ENCODE measurements at places on chromosomes 2 and 18. TPM values are rescaled to one million over a fixed set of nuclear protein-coding genes. Genes with fewer than 3 reads are reported as not detected.

The IL36B gene
- not detected for total RNA-seq

- no peak for DNase-seq
- H3K36me3 ChIP-seq = no peaks in the 10 kb centered on the region
- no peak overlapping the region for H3K27ac ChIP-seq
- H3K4me1 ChIP-seq = peaks cover 10% of the 10 kb centered on the region
- no peak overlapping the region for H3K4me3 ChIP-seq
These were observed 52.9 kb downstream of the ANKRD12 start for GRCh38 chr18:9189491-9189890.

DNA sequence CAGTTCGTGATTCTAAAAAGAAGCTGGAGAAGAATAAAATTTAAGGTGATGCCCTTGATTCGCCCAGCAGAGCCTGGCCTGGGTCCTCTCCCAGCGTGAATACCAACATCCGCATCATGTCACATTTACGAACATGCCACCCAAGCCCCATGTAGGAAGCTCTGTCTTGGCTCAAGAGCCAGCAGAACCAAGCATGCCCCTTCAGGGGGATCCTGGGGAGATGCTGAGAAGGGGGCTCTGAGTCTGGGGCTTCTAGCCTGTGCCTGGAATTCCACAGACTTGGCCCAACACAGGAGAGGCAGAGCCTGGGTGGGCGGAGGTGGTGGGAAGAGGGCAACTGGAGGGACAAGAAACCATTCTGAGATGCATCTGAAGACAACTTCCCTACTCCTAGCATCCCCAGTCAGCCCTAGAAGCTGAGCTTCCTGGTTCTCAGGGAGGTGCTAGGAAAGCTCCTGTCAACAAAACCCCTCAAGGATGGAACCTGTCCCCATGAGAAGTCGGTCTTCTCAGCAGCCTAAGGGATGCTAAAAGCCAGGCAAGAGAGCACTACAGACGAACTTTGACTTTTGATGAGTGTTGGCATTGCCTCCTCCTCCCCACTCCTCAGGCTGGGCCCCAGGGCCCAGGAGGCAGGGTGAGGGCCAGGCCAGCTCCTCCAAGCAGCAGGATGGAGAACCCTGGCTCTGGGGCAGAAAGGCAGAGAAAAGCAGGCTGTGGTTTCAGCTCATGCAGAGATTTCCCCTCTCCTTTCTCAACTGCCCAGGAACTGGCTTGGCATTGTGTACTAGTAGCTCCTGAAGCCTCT is 57.9 kb downstream of the POLR1A start:
- no peaks in the 10 kb centered on the region for H3K27me3 ChIP-seq
- peak; percentile 4 for DNase-seq
- no peaks in the 10 kb centered on the region for H3K36me3 ChIP-seq
- peaks cover 4% of the 10 kb centered on the region for H3K4me1 ChIP-seq
- H3K27ac ChIP-seq = no peak overlapping the region

- no peak overlapping the region for H3K27ac ChIP-seq
- H3K4me3 ChIP-seq = no peak overlapping the region
- no peak for DNase-seq
- no peaks in the 10 kb centered on the region for H3K36me3 ChIP-seq
These were observed 113.8 kb upstream of the RGPD4 start for GRCh38 chr2:107712857-107713256.

DNA sequence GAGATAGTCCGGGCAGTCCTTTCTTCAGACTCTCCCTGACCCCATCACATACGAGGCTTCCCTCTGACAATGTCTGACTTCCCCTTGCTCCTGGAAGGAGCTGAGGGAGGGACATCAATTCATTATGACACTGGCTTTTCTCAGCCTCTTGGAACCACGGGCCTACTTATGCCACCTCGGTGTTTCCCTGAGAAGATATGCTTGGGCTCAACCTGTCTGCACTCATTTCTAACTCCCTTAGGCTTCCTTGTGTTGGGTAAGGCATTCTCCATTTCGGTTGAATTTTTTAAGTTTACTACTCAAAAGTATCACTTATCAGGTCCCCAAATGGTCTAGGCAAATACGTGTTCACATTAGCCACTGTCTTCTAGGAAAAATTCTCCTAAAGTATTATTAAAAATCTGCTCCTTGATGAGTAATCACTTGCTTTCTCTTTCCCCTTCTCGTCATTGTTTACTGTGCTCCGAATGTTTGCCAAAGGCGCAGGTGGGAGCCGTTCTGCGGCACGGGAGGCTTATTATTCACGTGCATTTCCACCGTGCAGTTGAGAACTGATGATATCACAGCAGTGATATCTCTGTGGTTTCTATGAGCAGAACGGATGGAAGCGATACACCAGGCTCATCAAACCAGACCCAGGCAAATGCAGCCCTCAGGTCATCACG is 33.1 kb downstream of the ARL4C start:
- H3K27ac ChIP-seq = no peak overlapping the region
- H3K4me3 ChIP-seq = no peak overlapping the region
- H3K36me3 ChIP-seq = no peaks in the 10 kb centered on the region
- no peaks in the 10 kb centered on the region for H3K27me3 ChIP-seq
- DNase-seq = no peak

The POTEE gene
- not detected for total RNA-seq

GRCh38 chr2:224101820-224102630 is 62.9 kb upstream of the SERPINE2 start:
- H3K27me3 ChIP-seq = no peaks in the 10 kb centered on the region
- H3K27ac ChIP-seq = no peak overlapping the region
- no peaks in the 10 kb centered on the region for H3K4me1 ChIP-seq
- H3K4me3 ChIP-seq = no peak overlapping the region
- DNase-seq = no peak

DNA sequence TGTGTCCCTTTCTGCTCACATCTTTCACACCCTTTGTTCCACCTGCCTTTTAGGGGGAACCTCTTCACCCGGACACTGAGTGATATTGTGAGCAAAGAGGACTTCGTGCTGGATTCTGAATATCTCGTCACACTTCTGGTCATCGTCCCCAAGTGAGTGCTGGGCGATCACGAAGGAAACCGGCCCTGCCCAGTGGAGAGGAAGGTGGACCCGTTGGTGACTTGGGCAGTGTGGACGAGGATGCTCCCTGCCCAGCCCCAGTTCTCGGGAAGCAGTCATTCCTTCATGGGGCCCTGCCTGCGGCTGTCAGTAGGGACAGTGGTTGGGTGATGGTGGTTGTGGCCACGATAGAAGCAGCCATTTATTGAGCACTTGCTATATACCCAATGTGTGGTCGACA is 40.8 kb downstream of the PDIA6 start:
- H3K27me3 ChIP-seq = no peaks in the 10 kb centered on the region
- no peak overlapping the region for H3K4me3 ChIP-seq
- H3K27ac ChIP-seq = no peak overlapping the region
- H3K4me1 ChIP-seq = no peaks in the 10 kb centered on the region
- no peaks in the 10 kb centered on the region for H3K36me3 ChIP-seq
- no peak for DNase-seq

DNA sequence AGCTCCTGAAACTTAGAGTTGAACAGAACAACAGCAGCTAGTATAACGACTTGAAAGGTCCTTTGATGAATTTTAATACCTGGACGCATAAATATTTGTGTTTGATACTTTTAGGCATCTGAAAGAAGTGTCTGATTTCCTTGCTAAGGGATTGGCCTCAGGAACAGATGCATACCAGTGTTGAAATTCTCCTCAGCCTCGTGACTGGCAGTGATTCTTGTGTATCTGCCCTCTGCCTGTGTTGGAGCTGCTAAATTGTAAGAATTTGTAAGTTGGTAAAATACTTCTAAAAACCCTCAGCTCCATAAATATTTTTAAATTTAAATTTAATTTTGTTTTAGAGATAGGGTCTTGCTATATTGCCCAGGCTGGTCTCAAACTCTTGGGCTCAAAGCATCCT is 22.4 kb upstream of the SCYGR1 start:
- H3K36me3 ChIP-seq = no peaks in the 10 kb centered on the region
- peaks cover 6% of the 10 kb centered on the region for H3K4me1 ChIP-seq
- no peak overlapping the region for H3K4me3 ChIP-seq
- no peak for DNase-seq

GRCh38 chr2:160564591-160564990 is 71.0 kb upstream of the RBMS1 start:
- no peaks in the 10 kb centered on the region for H3K27me3 ChIP-seq
- DNase-seq = no peak
- H3K4me3 ChIP-seq = no peak overlapping the region
- no peak overlapping the region for H3K27ac ChIP-seq
- H3K4me1 ChIP-seq = no peaks in the 10 kb centered on the region
- H3K36me3 ChIP-seq = no peaks in the 10 kb centered on the region

The SNTG2 gene
- 2.2 TPM for total RNA-seq

The PTRHD1 gene
- 8.2 TPM for total RNA-seq

DNA sequence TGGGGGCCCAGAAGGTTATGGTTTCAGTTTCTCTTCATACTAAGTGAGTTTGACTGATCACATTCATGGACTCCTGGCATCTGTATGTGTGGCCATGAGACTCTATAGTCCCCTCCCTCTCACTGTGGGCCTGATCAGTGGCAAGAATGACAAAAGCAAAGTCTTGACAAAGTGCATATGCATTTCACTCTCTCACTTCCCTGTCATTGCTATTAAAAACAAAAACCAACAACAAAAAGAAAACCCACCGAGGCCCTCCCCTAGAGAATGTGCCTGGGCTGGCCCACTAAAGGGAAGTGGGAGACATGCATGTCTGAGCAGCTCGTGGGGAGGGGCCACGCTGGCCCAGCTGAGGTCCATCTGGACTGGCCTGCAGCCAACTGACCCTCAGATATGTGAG is 600.1 kb upstream of the RAB6C start:
- H3K4me1 ChIP-seq = no peaks in the 10 kb centered on the region
- no peaks in the 10 kb centered on the region for H3K27me3 ChIP-seq
- H3K27ac ChIP-seq = no peak overlapping the region
- DNase-seq = no peak

The GPR45 gene
- not detected for total RNA-seq

The SCN3A gene
- total RNA-seq = 0.08 TPM

DNA sequence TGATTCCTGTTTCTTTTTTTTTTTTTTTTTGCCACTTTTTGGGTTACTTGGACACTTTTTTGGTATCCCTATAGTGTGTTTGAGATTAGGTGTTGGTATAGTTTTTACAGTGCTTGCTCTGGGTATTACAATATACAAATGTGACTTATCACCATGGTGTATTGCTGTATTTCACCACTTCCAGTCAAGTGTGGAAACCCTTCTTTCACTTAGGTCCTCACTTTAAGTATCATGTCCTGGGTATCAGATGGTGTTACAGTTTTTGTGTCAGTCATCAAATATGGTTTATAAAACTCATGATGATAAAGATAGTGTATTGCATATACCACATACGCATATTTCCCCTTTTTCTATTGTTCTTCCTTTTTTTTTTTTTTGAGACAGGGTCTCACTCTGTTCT is 1.8 kb downstream of the ATP9B start:
- H3K27ac ChIP-seq = no peak overlapping the region
- no peaks in the 10 kb centered on the region for H3K36me3 ChIP-seq
- no peak overlapping the region for H3K4me3 ChIP-seq
- H3K27me3 ChIP-seq = no peaks in the 10 kb centered on the region
- no peaks in the 10 kb centered on the region for H3K4me1 ChIP-seq

The GKN2 gene
- not detected for total RNA-seq

DNA sequence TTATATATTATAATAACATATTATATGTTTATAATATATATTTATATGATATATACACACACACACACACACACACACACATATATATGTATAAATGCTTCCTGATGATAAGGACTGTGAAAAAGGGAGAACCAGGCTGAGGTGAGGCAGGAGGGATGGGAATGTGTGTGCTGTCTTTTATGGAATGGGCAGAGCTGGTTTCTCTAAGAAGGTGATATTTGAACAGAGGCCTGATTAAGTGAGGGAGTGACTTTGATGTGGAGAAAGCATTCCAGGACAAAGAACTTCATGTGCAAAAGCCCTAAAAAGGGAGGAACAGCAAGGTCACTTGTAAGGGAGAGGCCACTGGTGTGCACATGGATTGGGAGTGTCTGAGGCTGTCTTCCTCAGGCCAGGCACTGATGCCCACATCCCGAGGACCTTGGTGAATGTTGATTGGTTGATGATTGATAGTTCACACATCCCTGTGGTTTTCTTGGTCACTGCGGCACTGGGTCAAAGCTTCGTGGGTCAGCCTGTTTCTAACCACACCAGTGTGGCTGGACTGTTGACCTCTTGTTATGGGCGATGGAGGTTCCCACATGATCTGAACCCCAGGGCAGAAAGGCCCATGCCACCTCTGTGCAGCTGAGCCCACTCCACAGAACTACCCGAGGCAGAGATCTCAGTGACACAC is 196.9 kb downstream of the MYCN start:
- no peak overlapping the region for H3K27ac ChIP-seq
- no peak for DNase-seq
- no peaks in the 10 kb centered on the region for H3K36me3 ChIP-seq

DNA sequence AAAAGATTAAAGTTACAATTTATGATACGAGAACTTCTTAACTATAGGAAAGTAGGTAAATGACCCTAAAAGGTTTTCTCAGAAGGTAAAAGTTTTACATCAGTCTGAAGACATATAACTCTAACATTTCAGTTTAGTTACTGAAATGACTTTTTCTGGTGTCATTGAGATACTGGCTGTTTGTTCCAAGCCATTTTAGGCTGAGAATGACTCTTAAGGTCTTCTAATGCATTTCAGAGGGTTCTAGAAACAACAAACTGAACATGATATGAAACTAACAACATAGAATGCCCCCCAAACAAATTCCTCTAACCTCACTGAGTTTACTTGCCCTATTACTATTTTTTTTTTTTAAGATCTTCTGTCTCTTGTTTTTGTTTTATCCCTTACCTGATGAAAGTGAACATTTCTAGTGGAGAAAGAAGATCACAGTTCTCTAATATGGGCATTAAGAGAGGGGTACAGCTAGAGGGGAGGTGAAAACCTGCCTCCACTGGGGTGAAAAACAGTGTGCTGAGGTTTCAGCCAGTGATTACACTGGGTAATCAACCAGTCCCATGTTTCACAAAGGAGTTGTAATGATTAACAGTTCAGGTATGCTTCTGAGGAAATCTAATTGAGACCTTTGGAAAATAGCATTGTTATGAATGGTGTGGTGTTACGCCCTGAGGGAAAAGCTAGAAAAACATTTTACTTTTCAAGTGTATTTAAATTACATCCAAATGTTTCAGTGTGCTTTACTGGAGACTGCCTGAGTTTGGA is 11.2 kb downstream of the NABP1 start:
- peaks cover 5% of the 10 kb centered on the region for H3K36me3 ChIP-seq
- no peak for DNase-seq
- H3K4me1 ChIP-seq = peaks cover 7% of the 10 kb centered on the region
- H3K27me3 ChIP-seq = no peaks in the 10 kb centered on the region
- H3K27ac ChIP-seq = no peak overlapping the region

DNA sequence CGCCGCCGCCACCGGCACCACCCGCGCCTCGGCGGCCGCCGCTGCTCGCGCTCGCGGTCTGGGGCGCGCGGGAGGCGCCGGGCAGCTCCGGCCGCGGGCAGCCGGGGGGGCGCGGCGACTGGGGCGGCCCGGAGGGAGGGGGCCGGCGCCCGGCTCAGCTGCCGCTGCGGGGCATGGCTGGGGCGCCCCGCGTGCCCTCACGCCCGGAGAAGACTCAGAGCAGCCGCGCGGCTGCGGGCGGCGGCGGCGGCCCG is 295 bp downstream of the GAREM1 start:
- H3K27ac ChIP-seq = peak overlapping the region; percentile 79
- peaks cover 18% of the 10 kb centered on the region for H3K4me1 ChIP-seq
- H3K36me3 ChIP-seq = no peaks in the 10 kb centered on the region
- H3K4me3 ChIP-seq = peak overlapping the region; percentile 86
- no peaks in the 10 kb centered on the region for H3K27me3 ChIP-seq

- H3K27ac ChIP-seq = peak overlapping the region; percentile 79
- H3K27me3 ChIP-seq = no peaks in the 10 kb centered on the region
- peak overlapping the region; percentile 90 for H3K4me3 ChIP-seq
- DNase-seq = no peak
- no peaks in the 10 kb centered on the region for H3K36me3 ChIP-seq
- peaks cover 31% of the 10 kb centered on the region for H3K4me1 ChIP-seq
These were observed 1.1 kb upstream of the ASAP2 start for GRCh38 chr2:9205486-9205885.

All from pancreas (tissue), 10 donors.